ENCODE measurements at places on chromosomes 6 and 20. TPM values are rescaled to one million over a fixed set of nuclear protein-coding genes. Genes with fewer than 3 reads are reported as not detected.

DNA sequence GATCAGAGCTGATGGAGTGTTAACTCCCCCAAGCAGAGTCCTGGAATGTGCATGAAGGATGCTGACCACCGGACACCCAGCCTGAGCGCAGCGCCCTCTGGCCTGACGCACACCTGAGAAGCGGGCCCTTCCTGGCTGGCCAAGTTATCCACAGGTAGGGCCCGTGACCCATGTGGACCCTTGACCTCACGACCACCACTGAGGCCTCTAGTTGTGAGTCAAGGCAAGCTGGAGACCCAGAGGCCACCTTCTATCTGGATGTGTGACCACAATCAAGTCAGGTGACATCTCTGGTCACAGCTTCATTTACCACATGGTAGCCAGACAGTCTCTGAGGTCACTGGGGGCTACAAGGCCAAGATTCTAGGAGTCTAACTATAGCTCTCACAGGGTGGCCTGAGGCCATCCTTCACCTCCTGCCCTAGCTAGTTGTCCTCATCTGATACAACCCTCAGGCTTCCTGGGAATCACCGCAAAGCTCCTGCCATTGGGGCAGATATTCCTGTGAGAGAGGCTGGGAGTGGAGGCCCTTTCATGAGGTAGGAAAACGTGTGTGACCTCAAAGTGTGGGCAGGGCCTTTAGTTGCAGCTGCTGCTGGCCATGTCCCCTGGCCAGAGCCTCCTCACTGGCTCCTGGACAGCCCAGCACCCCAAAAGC lies 53.1 kb downstream of the DSTN start:
- no peak overlapping the region for H3K27ac ChIP-seq
- peaks cover 5% of the 10 kb centered on the region for H3K36me3 ChIP-seq
- no peaks in the 10 kb centered on the region for H3K27me3 ChIP-seq
- no peaks in the 10 kb centered on the region for H3K4me1 ChIP-seq
- DNase-seq, result peak; percentile 72
- H3K4me3 ChIP-seq, result no peak overlapping the region

- no peak for DNase-seq
- no peaks in the 10 kb centered on the region for H3K27me3 ChIP-seq
- peaks cover 2% of the 10 kb centered on the region for H3K4me1 ChIP-seq
- no peak overlapping the region for H3K27ac ChIP-seq
Observed at GRCh38 chr6:83417880-83418663, 12.8 kb downstream of the ME1 start.

DNA sequence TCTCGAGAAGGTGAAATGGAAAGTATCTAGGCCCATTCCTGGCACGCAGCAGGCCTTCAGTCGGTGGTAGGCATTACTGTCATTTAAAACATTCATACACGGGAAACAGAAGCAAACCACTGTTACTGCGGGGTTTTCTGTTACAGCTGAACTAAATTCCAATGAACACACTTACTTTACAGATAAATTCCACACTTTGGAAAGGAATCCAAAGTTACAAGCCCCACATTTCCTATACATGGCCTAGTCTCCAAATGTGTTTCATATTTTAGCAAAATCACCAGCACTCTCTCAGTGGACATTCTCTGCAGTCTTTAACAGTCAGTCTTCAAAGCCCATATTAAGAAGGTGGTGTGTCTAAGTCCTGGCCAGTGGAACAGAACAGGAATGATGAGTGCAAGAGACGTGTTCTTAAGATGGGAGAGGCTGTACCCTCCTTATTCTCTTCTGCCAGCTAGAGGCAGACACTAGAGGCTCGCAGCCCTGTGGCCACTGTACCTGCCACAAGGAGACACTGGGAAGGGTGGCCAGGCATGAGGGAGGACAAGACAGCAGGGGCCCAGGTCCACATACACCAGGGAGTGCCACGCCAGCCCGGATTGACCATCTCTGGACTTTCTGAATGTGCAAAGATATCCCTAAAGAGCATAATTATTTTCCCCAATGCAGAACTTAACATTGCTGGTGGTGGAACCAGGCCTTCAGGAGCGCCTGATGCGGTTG lies 76.4 kb downstream of the CDC5L start:
- no peak overlapping the region for H3K27ac ChIP-seq
- H3K4me1 ChIP-seq, result no peaks in the 10 kb centered on the region
- no peak overlapping the region for H3K4me3 ChIP-seq
- H3K36me3 ChIP-seq, result no peaks in the 10 kb centered on the region

DNA sequence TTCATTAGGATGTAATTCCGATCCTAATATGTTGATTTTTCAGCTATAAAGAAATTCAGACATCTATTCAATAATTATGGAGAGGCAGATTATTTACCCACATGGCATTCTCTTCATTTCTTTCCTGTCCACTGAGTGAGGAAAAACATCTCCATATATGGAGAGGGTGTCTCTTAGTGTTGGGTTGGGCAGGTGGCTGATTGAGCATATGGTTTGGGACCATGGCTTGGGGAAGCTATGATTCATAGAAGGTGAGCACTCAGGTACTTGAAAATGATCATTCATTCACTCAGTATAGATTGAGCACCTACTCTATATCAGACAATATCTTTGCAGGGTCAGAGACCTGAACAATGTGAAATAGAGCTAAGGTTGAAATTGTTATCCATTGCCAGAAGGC lies 41.3 kb upstream of the IL20RA start:
- H3K27me3 ChIP-seq, result no peaks in the 10 kb centered on the region
- no peak for DNase-seq
- H3K27ac ChIP-seq, result no peak overlapping the region
- H3K4me3 ChIP-seq, result no peak overlapping the region
- H3K4me1 ChIP-seq, result no peaks in the 10 kb centered on the region
- H3K36me3 ChIP-seq, result no peaks in the 10 kb centered on the region

GRCh38 chr6:106747139-106747538 lies 117.8 kb downstream of the QRSL1 start:
- H3K36me3 ChIP-seq, result no peaks in the 10 kb centered on the region
- H3K27me3 ChIP-seq, result no peaks in the 10 kb centered on the region
- no peaks in the 10 kb centered on the region for H3K4me1 ChIP-seq
- no peak overlapping the region for H3K4me3 ChIP-seq
- no peak for DNase-seq
- no peak overlapping the region for H3K27ac ChIP-seq

GRCh38 chr6:141552031-141552430 lies 580.7 kb upstream of the GJE1 start:
- H3K4me1 ChIP-seq, result no peaks in the 10 kb centered on the region
- DNase-seq, result no peak
- no peaks in the 10 kb centered on the region for H3K36me3 ChIP-seq
- no peak overlapping the region for H3K27ac ChIP-seq
- no peaks in the 10 kb centered on the region for H3K27me3 ChIP-seq
- H3K4me3 ChIP-seq, result no peak overlapping the region

DNA sequence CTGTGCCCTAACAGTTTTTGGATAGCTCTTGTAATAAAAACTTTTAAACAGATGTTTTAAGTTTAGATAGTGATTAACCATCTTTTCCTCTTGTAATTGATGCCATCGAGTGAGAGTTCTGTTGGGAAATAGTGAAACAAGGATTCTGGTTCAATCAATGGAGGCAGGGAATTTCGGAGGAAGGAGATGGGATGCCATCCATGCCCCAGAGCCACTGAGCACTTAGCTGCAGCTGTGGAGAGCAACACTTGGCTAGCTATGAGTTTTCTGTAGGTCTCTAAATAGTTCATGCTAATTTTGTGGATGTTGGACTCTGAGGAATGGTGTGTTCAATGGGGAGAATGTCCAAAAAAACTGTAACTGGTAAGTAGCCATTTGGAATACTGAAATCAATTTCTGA lies 16.7 kb downstream of the CBFA2T2 start:
- H3K36me3 ChIP-seq, result no peaks in the 10 kb centered on the region
- no peak overlapping the region for H3K4me3 ChIP-seq
- no peaks in the 10 kb centered on the region for H3K27me3 ChIP-seq
- no peaks in the 10 kb centered on the region for H3K4me1 ChIP-seq
- DNase-seq, result no peak
- H3K27ac ChIP-seq, result no peak overlapping the region

DNA sequence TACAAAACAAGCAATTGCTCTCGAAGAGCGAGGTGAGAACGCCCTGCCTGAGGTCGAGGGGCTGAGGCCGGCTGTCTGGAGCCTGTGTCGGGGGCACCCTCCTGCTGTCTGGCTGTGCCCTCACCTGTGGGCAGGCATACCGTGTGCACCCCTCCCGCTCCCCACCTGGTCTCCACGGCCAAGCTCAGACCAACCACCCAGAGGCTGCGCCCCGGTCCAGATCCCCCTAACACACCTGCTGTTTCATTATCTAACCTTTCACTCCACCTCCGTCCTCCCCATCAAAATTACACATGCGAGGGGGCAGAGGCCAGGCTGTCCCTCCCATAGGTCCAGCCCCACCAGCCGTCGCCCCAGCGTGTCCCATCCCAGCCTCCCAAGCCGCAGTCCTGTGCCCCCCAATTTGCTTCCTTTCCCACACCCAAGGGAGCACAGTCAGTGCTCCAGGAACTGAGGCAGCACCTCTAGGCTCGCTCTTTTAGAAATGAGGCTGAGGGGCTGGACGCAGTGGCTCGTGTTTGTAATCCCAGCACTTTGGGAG lies 35.2 kb downstream of the NTSR1 start:
- no peaks in the 10 kb centered on the region for H3K4me1 ChIP-seq
- no peaks in the 10 kb centered on the region for H3K27me3 ChIP-seq
- peak; percentile 30 for DNase-seq

DNA sequence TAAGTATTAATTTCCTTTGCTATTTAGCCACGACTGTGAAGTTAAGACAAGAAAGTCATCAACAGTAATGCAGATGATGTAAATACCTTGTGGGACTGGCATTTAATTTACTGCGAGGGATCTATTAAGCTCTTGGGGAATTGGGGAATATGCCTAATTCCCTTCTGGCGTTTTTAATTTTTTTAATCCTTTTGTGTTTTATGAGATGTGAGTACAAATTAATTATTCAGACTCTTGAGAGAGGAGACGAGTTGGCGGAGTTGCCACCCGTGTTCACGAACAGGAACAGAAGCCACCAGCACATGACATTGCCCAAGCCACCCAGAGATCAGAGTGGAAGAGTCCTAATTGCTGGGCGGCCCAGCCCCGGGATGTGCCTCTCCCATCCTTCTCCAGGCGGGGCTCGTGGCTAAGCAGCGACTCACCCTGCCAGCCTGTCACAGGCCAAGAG lies 533 bp upstream of the CRYBG1 start:
- no peaks in the 10 kb centered on the region for H3K36me3 ChIP-seq
- DNase-seq, result no peak
- H3K27me3 ChIP-seq, result no peaks in the 10 kb centered on the region
- no peak overlapping the region for H3K4me3 ChIP-seq
- H3K27ac ChIP-seq, result no peak overlapping the region

The MTFR2 gene
- total RNA-seq, result 0.60 TPM

The ADAM33 gene
- total RNA-seq, result 39.8 TPM

The MAD2L1BP gene
- 13.6 TPM for total RNA-seq

Data from aorta (tissue), 5 donors.